ENCODE measurements at places on chromosomes 7 and 10.

DNA sequence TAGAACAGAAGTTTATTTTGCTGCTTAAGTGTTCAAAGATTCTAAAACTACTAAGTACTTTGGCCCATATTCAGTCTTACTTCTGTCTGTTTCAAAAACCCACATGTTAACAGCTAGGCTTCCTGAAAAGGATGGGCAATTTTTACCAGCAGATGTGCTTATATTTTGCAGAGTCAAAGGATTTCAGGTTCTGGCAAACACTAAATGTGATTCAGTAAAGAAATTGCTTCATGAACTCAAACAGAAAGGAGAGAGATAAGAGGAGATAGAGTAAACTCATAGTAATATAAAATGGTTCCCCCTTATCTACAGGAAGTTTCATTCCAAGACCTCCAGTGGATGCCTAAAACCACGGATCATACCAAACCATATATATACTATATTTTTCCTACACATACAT lies 248.5 kb downstream of the AGMO start:
- no peak for DNase-seq

- DNase-seq: no peak
Measured at GRCh38 chr10:33804584-33804983, 470.1 kb upstream of the NRP1 start.

DNA sequence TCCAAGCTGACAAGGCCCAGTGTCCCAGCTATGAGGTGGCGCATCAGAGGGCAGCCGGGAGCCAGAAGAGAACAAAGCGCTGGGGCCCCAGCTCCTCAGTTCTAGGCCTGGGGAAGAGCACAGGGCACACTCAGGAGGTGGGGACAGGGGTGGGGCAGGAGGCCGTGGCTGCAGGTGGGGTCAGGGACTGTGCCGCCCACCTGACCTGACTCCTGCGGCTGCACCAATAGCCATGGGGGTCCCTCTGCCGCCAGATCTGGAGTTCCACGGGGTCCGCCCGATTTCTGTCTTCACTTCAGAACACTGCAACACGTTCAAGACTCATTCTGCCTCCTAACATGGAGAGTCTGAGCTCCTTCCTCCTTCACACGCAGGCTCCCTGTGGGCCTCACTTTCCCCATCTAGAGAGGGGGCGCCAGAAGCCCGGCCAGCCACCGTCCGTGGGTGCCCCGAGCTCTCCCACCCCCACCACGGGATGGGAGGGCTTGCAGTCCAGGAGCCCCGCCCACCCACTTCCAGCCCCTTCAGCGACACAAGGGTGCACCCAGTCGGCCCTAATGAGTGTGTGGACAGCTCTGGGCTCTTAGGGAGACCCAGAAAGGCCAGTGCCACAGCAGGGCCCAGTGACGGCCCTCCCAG lies 278.3 kb downstream of the MAD1L1 start:
- DNase-seq: no peak

- DNase-seq: no peak
Measured at GRCh38 chr7:91264924-91265681, 870 bp downstream of the FZD1 start.

GRCh38 chr7:36746347-36746746 lies 22.1 kb upstream of the AOAH start:
- DNase-seq: no peak

- no peak for DNase-seq
Measured at GRCh38 chr10:59290448-59290847, 71.9 kb downstream of the FAM13C start.

DNA sequence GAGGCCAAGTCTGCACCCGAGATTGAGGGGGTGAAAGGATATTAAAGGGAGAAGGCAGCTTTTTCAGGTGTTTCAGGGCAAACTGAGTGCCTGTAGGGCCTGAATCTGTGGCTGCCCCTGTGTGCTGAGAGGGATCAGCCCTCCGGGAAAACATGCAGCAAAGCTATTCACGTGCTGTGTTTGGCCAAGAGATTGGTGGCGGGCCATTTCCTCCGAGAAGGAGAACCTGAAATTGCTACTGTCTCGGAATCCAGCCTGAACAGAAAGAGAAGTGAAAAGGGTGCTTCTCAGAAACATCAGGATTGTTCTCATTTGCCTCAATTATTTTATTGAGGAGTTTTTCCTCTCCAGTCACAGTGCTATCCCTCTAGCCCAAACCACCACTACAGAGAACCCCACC lies 16.0 kb downstream of the GIMAP5 start:
- no peak for DNase-seq

DNA sequence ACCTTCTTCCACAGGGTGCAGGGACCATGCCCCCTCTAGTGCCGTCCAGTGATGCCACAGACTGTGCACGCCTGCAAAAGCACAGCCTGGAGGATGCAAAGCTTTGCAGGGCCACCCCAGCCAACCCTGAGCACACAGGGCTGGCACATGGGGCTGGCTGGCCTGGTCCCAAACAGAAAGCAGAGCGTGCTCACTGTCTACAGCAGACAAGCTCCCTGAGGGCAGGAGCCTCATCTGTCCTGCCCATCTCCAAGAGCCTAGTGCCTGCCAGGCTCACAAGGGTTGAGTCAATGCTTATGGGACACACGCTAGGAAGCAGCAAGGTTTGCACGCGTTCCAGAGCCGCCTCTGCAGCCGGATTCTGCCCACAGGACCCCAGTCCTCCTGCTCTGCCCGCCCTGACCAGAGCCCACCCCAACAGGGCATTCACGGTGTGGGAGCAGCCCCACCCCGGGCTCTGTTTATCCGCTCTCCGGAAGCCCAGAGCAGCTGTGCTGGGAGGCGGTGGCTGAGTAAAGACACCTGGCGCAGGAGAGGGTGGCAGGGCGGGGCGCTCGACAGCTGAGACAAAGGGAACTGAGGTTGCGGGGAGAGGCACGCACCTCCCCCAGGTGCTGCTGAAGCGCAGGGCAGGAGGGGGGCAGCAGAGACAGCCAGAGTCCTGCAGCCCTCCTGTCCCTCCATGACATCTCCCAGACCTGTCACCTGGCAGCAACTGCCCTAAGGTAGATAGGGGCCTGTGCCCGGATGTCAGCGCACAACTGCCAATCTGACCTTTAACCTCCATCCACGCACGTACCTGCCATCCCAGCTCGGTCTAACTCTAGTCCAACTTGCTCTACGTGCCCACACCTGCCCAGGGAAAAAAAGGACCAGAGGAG lies 4.3 kb downstream of the KCNH2 start:
- DNase-seq: no peak

- no peak for DNase-seq
Measured at GRCh38 chr7:19107081-19107355, 10.4 kb downstream of the TWIST1 start.

DNA sequence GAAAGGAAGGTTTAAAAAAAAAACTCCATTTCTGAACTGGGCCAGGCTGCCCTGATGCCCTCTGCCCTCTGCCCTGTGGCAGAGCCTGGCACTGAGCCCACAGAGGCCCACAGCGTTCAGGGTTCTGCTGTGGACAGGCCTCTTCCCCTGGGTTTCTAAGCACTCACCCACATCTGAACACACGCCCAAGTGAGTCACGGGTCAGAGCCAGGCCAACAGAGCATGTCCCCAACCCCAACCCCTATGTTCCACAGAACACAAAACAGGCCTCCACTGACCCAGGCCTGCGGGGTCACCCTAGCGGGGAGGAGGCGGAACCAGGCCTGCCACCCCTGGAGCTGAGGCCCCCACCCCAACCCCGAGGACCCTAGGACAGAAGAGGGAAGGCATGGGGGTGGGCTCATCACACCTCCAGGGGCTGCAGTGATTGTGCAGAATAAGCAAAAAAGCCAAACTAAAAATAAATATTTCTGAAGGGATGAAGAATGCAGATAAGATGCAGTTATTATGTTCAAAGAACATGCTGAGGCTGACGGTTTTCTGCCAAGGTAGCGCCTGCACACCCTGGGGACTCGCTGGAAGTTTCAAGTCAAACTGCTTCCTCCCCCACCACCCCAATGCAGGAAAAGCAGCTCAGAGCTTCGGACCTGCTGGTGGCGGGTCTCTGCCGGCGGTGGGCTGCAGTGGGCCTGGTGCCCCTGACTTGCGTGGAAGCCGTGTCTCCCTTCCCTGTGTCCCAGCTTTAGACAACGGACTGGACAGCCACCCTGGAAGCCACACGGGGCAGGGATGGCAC lies 5.4 kb downstream of the WDR86 start:
- no peak for DNase-seq

GRCh38 chr10:30500963-30501504 lies 67.0 kb downstream of the MAP3K8 start:
- no peak for DNase-seq

DNA sequence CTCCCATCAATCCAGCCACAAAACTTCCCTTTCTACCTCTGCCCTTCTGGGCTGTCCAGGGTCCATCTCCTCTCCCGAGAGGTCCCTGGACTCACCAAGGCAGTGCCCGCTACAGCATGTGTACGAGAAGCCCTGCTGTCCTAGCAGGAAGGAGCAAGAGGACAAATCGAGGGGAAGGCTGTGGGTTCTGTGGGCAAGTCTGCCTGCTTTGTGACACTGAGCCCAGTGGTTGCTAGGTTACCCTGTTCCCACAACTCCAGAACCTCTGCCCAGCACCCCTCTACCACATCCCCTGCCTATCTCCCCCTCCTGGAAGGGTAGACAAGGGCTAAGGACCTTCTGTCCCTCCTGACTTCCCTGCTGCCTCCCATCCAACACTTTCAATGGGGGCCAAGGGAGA lies at the start of gene TBATA:
Gene TBATA (minus strand): TSS at position 188 of the 400 bp plus-strand sequence. CDS start 1,998 bp downstream, outside the sequence.
- DNase-seq: no peak

All from stimulated activated CD4-positive, alpha-beta T cell treated with anti-CD3 and anti-CD28 coated beads, Interleukin-4, amount 100 ng/mL, for 48 hours (primary cell).